ENCODE measurements at places on chromosomes 3 and 15.

- no peak for DNase-seq
Measured at GRCh38 chr3:123712077-123712860, 127.4 kb upstream of the HACD2 start.

DNA sequence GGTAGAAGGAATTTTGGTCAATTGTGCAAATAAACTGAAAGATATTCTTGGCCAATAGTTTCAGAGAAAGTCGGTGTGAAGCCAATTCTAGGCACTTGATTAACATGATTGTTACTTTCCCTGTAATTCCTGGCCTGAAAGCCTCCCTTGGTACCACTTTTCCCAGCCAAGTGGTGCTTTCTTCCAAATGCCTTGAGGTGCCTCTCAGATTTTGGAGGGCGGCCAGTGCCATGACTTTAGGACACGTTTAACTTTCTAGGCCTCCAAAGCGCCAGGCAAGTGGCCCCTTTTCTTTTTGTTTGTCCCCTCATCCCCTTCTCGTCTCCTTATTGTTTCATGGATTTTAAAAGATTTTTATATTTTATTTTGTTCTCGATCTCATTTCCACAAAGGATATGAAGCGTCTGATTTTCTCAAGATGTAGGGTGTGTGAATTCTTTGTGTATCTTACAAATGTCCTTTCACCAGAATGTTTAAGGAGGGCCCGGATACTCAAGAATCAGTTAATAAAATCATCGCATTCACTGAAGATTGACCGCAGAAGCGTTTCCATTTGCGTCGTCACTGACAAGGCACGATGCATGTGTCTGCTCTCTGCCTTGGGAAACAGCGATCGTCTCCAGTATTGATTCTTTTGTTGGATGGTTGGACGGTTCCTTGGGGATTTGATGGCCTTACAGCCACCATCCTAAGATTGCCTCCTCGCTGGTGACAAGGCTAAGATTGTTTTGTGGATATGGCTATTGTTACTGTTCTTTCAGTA is 87.8 kb downstream of the ASB7 start:
- DNase-seq: no peak

GRCh38 chr3:45951946-45952345 is 8.7 kb downstream of the CXCR6 start:
- no peak for DNase-seq

GRCh38 chr3:186807231-186807630 is 949 bp upstream of the RFC4 start:
- no peak for DNase-seq

- DNase-seq: no peak
Measured at GRCh38 chr15:31261266-31262142, 65.1 kb upstream of the KLF13 start.

DNA sequence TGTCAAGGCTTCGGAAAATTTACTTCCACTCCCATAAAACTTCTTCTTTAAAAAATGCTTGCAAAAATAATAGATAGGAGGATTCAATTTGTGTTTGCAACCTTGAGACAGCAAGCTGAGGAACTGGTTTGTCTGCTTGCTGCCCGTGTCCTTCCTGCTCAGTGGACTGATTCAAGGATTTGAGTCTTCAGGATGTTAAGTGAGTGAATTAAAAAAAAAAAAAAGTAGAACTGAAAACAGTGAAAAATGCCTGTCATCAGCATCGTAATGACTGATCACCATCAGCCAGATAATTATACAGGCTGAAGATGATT is 453.7 kb downstream of the FGF12 start:
- DNase-seq: no peak

GRCh38 chr3:161372321-161373260 is 1.3 kb upstream of the SPTSSB start:
- peak; percentile 20 for DNase-seq

- DNase-seq: peak; percentile 99
Measured at GRCh38 chr3:98977520-98977919, 76.0 kb upstream of the DCBLD2 start.

DNA sequence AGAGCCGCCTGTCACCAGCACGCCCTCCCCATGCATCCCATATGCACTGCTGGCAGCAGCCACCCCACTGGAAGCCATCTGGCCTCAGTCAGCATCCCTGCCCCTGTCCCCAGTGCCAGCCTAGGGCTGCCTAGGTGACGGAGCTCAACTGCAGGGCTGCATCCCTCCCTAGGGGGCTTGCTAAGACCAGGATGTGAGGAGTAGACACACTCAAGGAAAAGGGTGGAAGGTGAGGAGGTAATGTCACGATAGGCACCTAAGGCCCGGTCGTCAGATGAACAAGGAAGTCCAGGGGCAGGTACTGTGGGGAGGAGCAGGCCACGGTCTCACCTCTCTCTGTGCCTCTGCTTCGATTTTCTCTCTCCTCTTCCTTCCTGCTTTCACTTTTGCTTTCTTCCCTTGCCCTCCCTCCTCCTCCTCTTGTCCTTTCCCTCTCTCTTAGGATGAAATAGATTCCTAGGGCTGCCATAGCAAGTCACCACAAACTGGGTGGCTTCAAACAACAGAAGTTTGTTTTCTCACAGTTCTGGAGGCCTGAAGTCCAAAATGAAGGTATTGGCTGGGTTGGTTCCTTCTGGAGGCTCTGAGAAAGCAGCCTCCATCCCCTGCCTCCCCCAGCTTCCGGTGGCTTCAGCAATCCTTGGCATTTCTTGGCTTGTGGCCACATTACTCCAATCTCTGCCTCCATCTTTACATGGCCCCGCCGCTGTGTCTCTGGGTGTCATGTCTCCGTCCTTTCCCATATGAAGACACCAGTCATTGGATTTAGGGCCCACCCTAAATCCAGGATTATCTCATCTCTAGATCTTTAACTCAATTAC is 298.3 kb downstream of the SHQ1 start:
- DNase-seq: peak; percentile 22

GRCh38 chr3:52536369-52537164 is at the start of gene UQCC5:
TSS of gene UQCC5 (plus strand) at chr3:52536605. CDS start at chr3:52536756, 151 bp downstream.
- peak; percentile 96 for DNase-seq

DNA sequence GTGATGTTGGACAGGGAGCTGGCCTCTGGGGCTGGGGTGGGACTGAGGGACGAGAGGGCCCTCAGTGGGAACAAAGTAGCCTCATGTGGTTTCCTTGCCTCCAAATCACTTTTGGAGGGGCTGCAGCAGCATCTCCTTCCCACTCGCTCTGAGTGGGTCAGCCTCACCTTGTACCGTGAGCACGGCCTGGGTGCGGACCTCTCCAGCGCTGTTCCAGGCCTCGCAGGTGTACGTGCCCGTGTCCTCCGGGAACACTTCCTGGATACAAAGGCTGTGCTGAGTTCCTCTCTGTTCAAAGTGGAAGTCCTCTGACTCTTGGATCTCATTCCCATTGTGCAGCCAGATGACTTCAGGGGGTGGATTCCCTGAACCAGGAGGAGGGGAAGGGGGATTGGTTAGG is 123.7 kb upstream of the HACD2 start:
- no peak for DNase-seq

DNA sequence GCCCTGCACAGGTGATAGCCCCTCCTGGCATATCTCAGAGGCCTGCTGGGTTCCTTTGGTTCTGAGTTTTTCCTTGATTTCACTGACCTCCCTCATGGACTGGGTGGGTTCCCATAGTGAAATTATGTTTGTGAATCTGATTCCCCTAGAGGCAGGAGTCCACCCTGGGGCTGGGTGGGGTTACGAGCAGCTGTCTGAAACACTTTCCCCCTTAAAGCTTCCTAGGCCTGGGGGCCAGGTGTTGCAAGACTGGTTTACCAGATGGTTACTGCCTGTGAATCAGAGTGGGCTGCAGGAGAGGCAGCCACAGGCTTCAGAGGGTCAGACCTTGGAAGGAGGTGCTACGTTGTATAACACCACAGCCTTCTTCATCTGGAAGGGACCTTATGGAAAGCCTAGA is 34.3 kb downstream of the IL20RB start:
- no peak for DNase-seq

DNA sequence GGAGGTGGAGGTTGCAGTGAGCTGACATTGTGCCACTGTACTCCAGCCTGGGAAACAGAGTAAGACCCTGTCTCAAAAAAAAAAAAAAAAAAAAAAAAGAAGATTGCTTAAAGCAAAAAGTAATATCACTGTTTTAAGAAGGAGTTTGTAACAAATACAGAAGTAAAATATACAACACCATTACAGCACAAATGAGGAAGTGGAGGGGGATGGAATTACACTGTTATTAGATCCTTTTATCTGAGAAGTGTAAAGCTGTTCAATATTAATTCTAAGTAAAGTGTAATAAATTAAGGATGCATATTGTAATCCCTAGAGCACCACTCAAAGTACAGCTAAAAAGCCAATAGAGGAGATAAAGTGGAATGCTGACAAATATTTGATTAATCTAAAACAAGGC is 47.0 kb upstream of the SNRPA1 start:
- DNase-seq: no peak

- DNase-seq: no peak
Measured at GRCh38 chr15:64151727-64152506, at the start of gene SNX22. TSS of gene SNX22 (plus strand) at chr15:64151731. CDS start at chr15:64151776, 45 bp downstream.

All from M059J (cell line).